ENCODE measurements at places on chromosomes 1 and 21. TPM values are rescaled to one million over a fixed set of nuclear protein-coding genes. Genes with fewer than 3 reads are reported as not detected.
A peak's percentile ranks its signal among the peaks of the same experiment; 100 is the strongest.

Gene EPRS1
- total RNA-seq = 210 TPM

Gene GREM2
- total RNA-seq = not detected

GRCh38 chr1:116847688-116848531, 61.8 kb upstream of the PTGFRN start:
- H3K27ac ChIP-seq = peak overlapping the region; percentile 44
- no peaks in the 10 kb centered on the region for H3K36me3 ChIP-seq
- peaks cover 16% of the 10 kb centered on the region for H3K4me1 ChIP-seq
- H3K4me3 ChIP-seq = no peak overlapping the region
- DNase-seq = peak; percentile 37
- H3K27me3 ChIP-seq = no peaks in the 10 kb centered on the region

- DNase-seq = no peak
- H3K27me3 ChIP-seq = no peaks in the 10 kb centered on the region
- no peak overlapping the region for H3K27ac ChIP-seq
- no peaks in the 10 kb centered on the region for H3K4me1 ChIP-seq
Observed at GRCh38 chr1:174623324-174624035, 175.7 kb downstream of the GPR52 start.

Gene ETNK2
- 1.3 TPM for total RNA-seq

- no peaks in the 10 kb centered on the region for H3K4me1 ChIP-seq
- peaks cover 5% of the 10 kb centered on the region for H3K27me3 ChIP-seq
- H3K36me3 ChIP-seq = no peaks in the 10 kb centered on the region
- DNase-seq = no peak
- H3K4me3 ChIP-seq = no peak overlapping the region
Observed at GRCh38 chr1:220761688-220762427, 13.7 kb downstream of the MTARC2 start.

Gene MIXL1
- total RNA-seq = 0.16 TPM

- no peaks in the 10 kb centered on the region for H3K27me3 ChIP-seq
- no peaks in the 10 kb centered on the region for H3K36me3 ChIP-seq
- no peaks in the 10 kb centered on the region for H3K4me1 ChIP-seq
- H3K27ac ChIP-seq = no peak overlapping the region
- H3K4me3 ChIP-seq = no peak overlapping the region
Observed at GRCh38 chr1:226581650-226582330, 33.2 kb downstream of the STUM start.

- H3K27ac ChIP-seq = no peak overlapping the region
- DNase-seq = no peak
- H3K4me3 ChIP-seq = no peak overlapping the region
- H3K27me3 ChIP-seq = peaks cover 19% of the 10 kb centered on the region
- H3K4me1 ChIP-seq = peaks cover 7% of the 10 kb centered on the region
- H3K36me3 ChIP-seq = no peaks in the 10 kb centered on the region
Observed at GRCh38 chr1:33382661-33383415, 48.1 kb downstream of the PHC2 start.

GRCh38 chr21:45439161-45439872, 34.4 kb downstream of the COL18A1 start:
- H3K27me3 ChIP-seq = peaks cover 2% of the 10 kb centered on the region
- peak; percentile 89 for DNase-seq
- no peaks in the 10 kb centered on the region for H3K36me3 ChIP-seq
- peak overlapping the region; percentile 49 for H3K4me3 ChIP-seq
- peak overlapping the region; percentile 5 for H3K27ac ChIP-seq

- no peaks in the 10 kb centered on the region for H3K36me3 ChIP-seq
- H3K27me3 ChIP-seq = peaks cover 42% of the 10 kb centered on the region
- peak; percentile 38 for DNase-seq
- H3K4me1 ChIP-seq = peaks cover 4% of the 10 kb centered on the region
Observed at GRCh38 chr1:241423541-241424479, 66.8 kb upstream of the RGS7 start.

GRCh38 chr1:207115269-207115668, 11.2 kb downstream of the C4BPA start:
- H3K4me1 ChIP-seq = no peaks in the 10 kb centered on the region
- peaks cover 6% of the 10 kb centered on the region for H3K27me3 ChIP-seq
- no peak overlapping the region for H3K27ac ChIP-seq
- H3K36me3 ChIP-seq = no peaks in the 10 kb centered on the region
- no peak overlapping the region for H3K4me3 ChIP-seq

GRCh38 chr21:39220150-39220549, 36.9 kb upstream of the PSMG1 start:
- DNase-seq = no peak
- no peak overlapping the region for H3K4me3 ChIP-seq
- peaks cover 22% of the 10 kb centered on the region for H3K36me3 ChIP-seq
- H3K4me1 ChIP-seq = peaks cover 20% of the 10 kb centered on the region
- peak overlapping the region; percentile 34 for H3K27ac ChIP-seq
- H3K27me3 ChIP-seq = no peaks in the 10 kb centered on the region

DNA sequence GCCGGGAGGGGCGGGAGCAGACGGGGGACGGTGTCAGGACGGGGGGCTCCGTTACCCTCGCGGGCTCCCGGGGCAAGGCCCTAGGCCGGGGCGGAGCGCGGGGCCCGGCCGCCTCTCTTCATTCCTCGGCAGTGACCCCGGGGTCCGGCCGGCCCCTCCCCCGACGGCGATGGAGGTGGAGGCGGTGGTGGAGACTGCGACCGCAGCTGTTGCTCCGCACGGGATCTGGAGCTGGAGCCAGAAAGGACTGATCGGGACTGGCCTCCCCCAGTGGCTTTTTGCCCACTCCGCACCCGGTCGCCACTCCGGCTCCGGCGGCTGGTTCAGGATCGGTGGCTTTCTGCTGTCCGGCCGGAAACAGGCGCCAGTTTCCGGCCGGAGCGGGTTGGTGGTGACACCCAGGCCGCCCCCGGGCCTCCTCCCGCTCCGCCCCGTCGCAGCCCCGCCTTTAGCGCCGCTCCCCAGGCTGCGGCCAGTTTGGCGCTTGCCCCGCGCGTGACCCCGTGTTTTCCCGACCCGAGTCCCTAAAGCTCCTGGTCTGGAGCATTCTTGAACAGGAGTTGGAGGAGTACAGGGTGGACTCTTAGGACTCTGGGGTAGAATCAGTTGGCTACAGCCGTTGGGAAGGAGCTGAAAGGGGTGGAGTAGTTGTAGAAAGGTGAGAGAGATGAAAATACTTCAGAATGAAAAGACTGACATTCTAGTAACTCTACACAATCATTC, at the start of gene OTUD7B:
Gene OTUD7B, minus strand, starts transcription at position 334 of the 723 bp plus-strand sequence. CDS start 33,216 bp downstream, outside the sequence.
- H3K4me1 ChIP-seq = peaks cover 39% of the 10 kb centered on the region
- H3K27me3 ChIP-seq = no peaks in the 10 kb centered on the region
- peak within 1 kb of the TSS; percentile 94 for H3K27ac ChIP-seq
- peak within 1 kb of the TSS; percentile 96 for H3K4me3 ChIP-seq

DNA sequence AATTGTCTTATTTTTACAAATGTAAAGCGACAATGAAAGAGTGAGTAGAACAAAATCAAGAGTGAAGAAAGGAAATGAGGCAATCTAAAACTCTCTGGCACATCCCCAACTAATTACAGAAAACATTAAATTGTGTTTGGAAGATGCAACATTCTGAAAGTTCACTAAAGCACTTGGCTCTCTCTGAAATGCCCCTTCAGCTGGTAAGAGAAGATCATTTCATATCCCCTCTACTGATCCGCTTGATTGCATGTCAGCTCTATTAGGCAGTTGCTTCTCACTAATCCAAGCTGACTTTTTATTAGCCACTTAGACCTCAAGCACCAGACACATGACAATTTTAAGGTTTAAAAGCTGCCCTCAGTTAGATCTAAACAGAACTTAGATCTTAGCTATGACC, 262.8 kb upstream of the PRMT6 start:
- no peak overlapping the region for H3K27ac ChIP-seq
- no peak overlapping the region for H3K4me3 ChIP-seq
- no peaks in the 10 kb centered on the region for H3K36me3 ChIP-seq
- DNase-seq = no peak

GRCh38 chr1:206722751-206723461, 38.2 kb downstream of the MAPKAPK2 start:
- H3K4me3 ChIP-seq = no peak overlapping the region
- H3K27me3 ChIP-seq = no peaks in the 10 kb centered on the region
- H3K36me3 ChIP-seq = no peaks in the 10 kb centered on the region
- no peak for DNase-seq
- H3K27ac ChIP-seq = no peak overlapping the region

DNA sequence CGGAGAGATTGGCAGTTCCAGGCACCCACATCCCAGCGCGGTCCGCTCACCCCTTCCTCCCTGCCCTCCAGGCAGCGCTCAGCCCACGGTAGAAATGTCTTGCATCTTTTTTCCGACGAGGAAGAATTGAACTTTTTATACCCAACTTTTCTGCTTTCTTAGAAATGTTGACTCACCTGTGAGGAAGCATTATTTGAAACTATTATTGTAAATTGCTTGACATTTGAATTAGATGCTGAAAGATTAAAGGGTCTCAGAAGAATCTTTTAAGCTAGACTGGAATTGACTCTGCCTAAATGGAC, 912 bp upstream of the SIPA1L2 start:
- H3K36me3 ChIP-seq = no peaks in the 10 kb centered on the region
- H3K27ac ChIP-seq = no peak overlapping the region
- peaks cover 25% of the 10 kb centered on the region for H3K4me1 ChIP-seq
- peaks cover 29% of the 10 kb centered on the region for H3K27me3 ChIP-seq
- H3K4me3 ChIP-seq = peak overlapping the region; percentile 76

Gene DOP1B
- total RNA-seq = 14.3 TPM

DNA sequence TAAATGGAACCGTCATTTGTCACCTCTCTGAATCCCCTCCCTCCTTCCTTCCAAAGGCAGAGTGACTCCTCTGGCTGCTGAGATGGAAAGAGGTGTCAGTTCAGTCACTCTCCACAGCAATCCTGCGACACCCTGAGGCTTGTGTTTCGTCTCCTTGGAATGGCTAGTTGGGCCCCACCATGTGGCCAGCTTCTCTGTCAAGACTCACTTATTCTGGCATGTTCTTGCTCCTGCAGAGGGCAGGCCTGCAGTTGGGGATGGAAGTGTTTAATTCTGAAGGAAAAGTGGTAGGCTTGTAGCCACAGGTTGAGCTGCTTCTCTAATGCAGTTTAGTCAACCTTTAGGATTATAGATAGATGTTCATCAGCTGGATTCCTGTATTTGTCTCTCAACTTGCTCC, 149.6 kb downstream of the LMO4 start:
- DNase-seq = no peak
- no peaks in the 10 kb centered on the region for H3K4me1 ChIP-seq
- no peaks in the 10 kb centered on the region for H3K36me3 ChIP-seq
- no peak overlapping the region for H3K4me3 ChIP-seq
- no peak overlapping the region for H3K27ac ChIP-seq
- H3K27me3 ChIP-seq = no peaks in the 10 kb centered on the region

DNA sequence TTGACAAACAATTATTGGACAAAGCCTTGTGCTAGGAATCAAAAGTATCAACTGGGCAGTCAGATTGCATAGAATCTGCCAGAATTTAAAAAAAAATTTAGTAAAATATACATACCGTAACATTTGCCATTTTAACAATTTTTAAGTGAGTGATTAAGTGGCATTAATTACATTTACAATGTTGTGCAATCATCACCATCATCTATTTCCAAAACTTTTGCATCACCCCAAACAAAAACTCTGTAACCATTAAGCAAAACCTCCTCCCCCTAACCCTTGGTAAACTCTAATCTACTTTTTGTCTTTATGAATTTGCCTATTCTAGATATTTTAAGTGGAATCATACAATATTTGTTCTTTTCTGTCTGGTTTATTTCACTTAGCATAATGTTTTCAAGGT, 182.8 kb downstream of the LMO4 start:
- H3K27me3 ChIP-seq = peaks cover 10% of the 10 kb centered on the region
- no peaks in the 10 kb centered on the region for H3K36me3 ChIP-seq
- peaks cover 7% of the 10 kb centered on the region for H3K4me1 ChIP-seq
- H3K4me3 ChIP-seq = no peak overlapping the region

GRCh38 chr1:29677028-29678024, 441.0 kb downstream of the PTPRU start:
- no peak for DNase-seq
- no peaks in the 10 kb centered on the region for H3K27me3 ChIP-seq
- H3K4me3 ChIP-seq = no peak overlapping the region

Gene SLAMF7
- total RNA-seq = 90.0 TPM

DNA sequence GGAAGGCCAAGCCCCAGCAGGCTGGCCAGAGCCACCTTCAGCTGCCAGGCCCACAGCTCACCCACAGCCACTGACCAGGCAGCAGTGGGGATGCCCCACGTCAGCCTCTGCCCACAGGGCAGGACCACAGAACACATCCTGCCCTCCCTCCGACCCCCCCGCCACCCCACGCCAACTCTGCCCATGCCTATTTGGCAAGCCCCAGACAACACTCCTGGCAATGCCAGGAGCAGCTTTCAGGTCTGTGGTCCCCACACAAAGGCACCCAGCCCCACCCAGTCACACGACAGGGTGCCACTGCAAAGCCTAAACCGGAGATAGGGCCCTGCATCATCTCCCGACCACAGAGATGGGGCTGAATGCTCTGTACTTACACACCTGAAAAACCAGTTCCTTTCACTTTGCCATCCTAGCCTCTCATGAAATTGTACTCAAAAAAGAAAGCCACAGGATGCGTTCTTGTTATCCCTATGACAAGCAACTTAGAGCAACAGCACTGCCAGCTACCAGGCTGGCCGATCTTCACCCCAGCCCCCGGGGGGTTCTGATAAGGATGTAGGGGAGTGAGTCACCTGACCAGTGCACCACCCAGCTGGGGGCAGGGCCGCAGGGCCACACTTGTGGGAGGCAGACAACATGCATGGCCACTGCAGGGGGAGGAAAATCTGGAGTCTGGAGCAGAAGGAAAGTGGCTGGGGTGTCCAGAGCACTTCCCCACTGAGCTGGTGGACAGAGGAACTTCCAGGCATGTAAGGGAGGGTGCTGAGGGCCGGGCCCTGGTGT, 36.2 kb downstream of the UBE2G2 start:
- H3K36me3 ChIP-seq = peaks cover 8% of the 10 kb centered on the region
- peak overlapping the region; percentile 24 for H3K4me3 ChIP-seq
- H3K27me3 ChIP-seq = no peaks in the 10 kb centered on the region
- peaks cover 23% of the 10 kb centered on the region for H3K4me1 ChIP-seq
- H3K27ac ChIP-seq = peak overlapping the region; percentile 81

GRCh38 chr1:223331929-223332328, 32.0 kb downstream of the SUSD4 start:
- no peak overlapping the region for H3K27ac ChIP-seq
- H3K36me3 ChIP-seq = no peaks in the 10 kb centered on the region
- DNase-seq = no peak
- no peaks in the 10 kb centered on the region for H3K27me3 ChIP-seq
- peaks cover 3% of the 10 kb centered on the region for H3K4me1 ChIP-seq

Gene PAPPA2
- 0.07 TPM for total RNA-seq

Gene SPRR2A
- total RNA-seq = not detected

- H3K4me1 ChIP-seq = no peaks in the 10 kb centered on the region
- no peaks in the 10 kb centered on the region for H3K36me3 ChIP-seq
- H3K27ac ChIP-seq = no peak overlapping the region
Observed at GRCh38 chr1:170261669-170262068, 115.9 kb downstream of the NTMT2 start.

Gene CDK18
- 8.4 TPM for total RNA-seq

DNA sequence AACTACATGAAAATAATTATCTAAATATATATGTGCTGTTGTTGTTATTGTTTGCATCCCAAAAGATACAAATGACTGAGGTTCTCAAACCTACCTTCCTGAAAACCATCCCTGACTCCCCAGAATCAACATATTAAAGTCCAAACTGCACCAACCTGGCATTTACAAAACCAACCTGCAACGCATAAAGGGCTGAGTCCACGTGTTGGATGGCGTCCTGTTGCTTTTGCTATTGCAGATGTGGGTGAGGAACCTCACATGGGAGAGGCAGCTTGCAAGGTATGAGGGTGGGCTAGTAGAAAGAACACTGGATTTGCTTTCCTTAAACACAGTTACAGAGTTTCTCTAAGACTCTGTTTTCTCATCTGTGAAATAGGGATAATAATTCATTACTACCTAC, 1.5 kb upstream of the C8B start:
- H3K27ac ChIP-seq = no peak overlapping the region
- H3K4me1 ChIP-seq = no peaks in the 10 kb centered on the region
- DNase-seq = no peak

Gene GUCA2A
- total RNA-seq = not detected
